ENCODE measurements at places on chromosomes 1 and 21.
A peak's percentile ranks its signal among the peaks of the same experiment; 100 is the strongest.

DNA sequence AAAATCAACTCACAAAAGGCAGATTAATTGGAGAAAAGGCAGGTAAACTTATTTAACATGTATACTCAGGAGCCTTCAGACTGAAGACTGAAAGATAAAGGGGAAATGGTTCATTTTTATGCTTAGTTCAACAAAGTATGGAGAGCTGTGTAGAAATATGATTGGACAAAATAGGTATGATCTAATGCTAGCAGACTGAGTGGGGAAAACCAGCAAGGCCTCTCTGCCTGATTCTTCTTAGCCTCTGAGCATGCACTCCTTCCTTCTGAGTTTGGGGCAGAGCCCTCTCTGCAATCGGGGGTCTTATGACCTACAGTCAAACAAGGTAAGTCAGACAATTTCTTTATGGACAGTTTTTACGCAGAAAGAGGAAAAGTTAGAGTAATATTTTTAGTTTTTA is 38.8 kb upstream of the SUCO start:
- DNase-seq = no peak

- DNase-seq = no peak
Observed at GRCh38 chr1:167043752-167044488, 46.3 kb downstream of the GPA33 start.

DNA sequence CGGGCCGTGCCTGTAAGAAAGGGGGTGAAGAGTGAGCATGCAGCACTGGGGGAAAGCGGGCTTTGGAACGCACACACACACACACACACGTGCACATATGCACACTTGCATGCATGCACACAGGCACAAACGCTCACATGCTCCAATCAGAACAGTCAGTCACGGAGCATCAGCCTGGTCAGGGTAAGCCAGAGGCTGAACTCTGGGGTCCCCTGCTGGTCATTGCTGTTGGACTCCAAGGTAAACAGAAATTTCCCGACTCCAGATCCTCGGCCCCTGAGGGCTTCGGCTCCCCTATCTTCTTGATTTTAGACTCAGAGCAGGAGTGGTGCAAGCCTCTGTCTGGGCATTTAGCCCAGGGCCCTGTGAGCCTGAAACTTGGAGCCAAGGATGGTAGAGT is 54.2 kb downstream of the SYT2 start:
- no peak for DNase-seq

- DNase-seq = no peak
Observed at GRCh38 chr1:39711104-39711965, 20.1 kb upstream of the HPCAL4 start.

DNA sequence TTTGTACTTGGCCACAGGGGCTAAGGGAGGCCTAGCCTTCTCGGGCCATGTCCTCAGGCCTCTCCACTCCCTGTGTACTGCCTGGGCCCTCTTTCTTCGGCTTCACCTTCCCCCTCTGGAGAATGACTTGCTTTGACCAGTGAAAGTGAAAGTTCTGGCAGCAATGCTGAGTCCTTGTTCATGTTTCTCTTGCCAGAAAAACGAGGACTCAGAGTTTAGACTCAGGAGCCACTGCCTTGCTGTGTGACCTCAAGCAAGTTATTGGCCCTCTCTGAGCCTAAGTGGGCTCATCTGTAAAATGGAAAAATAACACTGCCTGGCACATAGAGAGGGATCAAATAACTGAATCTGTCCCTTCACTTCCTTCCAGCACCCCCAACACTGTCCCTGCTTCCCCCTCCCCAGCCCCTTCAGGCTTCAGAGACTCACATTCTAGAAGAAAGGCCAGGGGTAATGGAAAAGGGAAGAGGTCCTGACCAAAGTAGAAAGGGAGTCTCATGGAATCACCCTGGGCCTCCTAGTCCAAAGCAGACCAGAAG is 1.5 kb downstream of the C1QA start:
- no peak for DNase-seq

- DNase-seq = no peak
Observed at GRCh38 chr1:110148961-110149360, 1.3 kb upstream of the SLC6A17 start.

GRCh38 chr21:37842163-37842919 is 73.9 kb downstream of the KCNJ6 start:
- no peak for DNase-seq

DNA sequence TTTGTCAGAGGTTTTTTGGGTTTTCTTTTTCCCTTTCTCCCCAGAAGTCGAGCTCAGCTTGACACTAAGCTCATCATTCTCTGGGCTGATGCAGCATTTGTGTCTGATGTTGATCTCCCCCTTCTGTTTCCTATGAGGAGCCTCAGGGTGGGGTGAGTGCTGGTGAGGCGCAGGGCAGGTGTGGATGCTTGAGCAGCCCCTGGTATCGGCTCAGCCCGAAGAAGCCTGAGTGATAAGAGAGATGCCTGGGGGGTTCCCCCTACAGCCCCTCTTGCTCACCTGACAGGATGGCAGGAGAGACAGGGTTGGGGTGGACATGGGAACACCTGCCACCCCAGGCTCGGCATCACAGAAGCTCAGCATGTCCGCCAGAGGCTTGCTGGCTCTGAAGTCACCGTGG is 239.0 kb downstream of the RHOU start:
- no peak for DNase-seq

GRCh38 chr1:93651695-93652094 is 29.9 kb downstream of the BCAR3 start:
- DNase-seq = no peak

DNA sequence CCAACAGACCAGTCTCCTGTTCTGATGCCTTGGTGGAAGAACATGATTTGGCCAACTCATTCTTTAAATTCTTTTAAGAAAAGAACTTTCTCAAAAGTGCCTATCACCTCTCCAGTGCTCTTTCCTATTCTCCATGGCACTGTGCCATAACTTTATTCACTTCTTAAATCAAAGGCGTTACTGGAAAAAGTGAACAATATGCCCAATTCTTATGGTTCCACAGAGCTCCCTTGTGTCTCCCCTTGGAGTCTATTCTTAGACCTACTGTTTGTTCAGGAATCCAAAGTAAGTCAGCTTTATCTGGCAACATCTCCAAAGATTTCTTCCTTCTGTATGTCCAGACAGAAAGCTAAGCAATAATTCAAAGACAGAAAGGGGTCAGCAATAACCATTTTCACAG is 111.9 kb upstream of the MAGI3 start:
- DNase-seq = no peak

DNA sequence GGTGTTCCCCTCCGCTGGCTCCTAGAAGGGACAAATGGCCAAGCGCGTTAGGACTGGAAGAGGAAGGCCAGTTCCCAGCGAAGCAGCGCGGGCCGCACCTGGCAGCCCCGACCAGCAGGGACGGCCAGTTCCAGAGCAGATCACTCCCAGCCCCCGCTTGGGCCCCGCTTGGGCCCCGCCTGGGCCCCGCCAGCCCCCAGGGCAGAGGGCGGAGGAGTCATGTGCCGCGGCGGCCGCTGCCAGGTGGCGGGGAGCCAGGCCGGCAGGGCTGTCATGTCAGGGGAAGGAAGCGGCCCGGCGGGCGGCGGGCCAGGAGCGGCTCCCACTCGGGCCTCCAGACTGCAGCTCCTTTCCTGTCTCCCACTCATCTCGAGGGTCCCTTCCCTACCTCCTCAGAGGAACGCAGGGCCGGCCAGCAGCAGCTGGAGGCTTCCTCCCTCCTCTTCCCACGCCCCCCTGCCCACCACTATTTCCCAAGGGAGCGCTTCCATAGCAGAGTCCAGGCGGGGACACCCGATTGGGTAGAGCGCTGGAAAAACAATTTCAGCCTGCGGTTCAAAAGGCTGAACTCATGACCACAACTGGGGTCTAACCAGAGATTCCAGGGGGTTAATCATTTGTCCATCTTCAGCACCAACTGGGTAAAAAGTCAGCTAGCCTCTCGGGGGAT is 16.5 kb downstream of the ZNF697 start:
- DNase-seq = peak; percentile 42

DNA sequence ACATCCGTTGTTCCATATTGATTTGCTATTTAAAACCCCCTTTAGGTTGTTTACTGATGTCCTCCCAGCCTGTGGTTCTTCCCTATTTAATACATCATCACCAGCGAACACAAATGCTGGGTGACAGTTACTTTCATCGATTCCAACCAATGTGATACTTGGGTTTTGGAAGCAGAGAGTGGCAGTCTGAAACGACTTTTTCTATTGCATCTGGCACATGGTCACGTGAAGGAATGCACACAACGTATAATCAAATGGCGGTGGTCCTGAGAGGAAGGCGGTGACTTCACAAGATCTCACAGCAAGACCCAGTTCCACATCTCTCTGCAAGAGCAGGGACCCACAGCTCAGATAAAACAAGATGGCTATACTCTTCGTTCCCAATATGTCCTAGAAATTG is 213.9 kb downstream of the DSCAM start:
- DNase-seq = no peak

- no peak for DNase-seq
Observed at GRCh38 chr1:78760858-78761257, 111.2 kb downstream of the IFI44 start.

- no peak for DNase-seq
Observed at GRCh38 chr1:15680561-15681348, 3.4 kb upstream of the PLEKHM2 start.

GRCh38 chr1:45827256-45827655 is 23.8 kb downstream of the MAST2 start:
- no peak for DNase-seq

DNA sequence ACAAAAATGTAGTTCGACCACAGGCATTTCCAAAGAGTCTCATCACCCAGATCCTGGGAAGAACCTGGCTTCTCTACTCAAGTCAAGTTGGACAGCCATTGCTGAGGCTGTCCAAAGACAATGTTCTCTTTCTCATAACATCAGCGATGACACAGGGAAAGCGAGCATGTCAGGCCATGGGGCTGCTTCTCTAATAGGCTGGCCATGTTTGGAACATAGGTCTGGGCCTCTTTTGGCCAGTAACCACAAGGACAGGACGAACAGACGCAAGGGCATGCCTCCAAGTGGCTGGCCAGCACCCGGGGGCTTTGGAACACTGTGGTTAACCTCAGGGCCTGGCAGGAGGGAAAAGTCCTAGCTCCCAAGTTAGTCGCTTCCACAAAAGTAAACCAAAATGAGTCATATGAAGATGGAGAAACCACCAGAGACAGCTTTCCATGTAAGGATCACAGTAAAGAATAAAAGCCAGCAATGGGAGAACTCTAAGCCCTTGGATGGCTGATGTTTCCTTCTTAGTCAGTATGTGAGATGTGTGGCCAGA is 80.6 kb upstream of the SLC44A3 start:
- DNase-seq = no peak

- DNase-seq = no peak
Observed at GRCh38 chr1:216690603-216691002, 32.6 kb downstream of the ESRRG start.

DNA sequence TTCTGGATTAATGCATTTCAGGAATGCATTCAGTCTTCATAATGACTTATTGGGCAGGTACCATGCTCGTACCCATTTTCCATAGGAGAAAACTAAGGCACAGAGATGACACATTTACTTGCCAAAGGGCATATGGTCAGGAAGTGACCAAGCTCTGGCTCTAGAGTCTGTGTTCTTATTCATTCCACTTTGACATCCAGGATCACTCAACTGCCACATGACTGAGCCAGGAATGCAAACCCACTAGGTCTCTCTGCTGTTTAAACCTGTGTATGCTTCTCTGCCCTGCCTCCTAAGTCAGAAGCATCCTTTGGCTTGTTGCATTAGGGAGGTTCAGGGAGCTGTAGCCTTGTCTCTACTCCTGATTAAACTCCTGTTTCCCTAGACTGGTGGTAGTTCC is 7.5 kb downstream of the KAZN start:
- DNase-seq = no peak

- DNase-seq = no peak
Observed at GRCh38 chr1:41745022-41745421, 173.7 kb downstream of the HIVEP3 start.

DNA sequence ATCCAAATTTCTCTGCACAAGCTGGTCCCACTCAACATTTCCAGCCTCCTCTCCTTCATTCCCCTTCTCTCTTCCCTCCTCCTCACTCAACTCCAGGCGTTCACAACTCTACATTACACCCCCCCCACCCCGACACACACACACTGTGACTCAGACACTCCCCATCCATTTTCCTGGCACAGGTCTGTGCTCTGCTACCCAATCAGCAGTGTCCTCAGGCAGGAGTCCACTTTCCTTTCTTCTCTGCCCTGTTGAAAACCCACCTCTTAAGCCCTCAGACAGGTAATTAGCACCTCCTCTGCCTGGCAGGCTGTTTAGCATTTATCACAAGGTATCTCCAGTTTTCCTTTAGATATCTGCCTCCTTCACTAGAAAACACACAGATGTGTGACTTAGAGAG is 8.8 kb upstream of the LMX1A start:
- no peak for DNase-seq

DNA sequence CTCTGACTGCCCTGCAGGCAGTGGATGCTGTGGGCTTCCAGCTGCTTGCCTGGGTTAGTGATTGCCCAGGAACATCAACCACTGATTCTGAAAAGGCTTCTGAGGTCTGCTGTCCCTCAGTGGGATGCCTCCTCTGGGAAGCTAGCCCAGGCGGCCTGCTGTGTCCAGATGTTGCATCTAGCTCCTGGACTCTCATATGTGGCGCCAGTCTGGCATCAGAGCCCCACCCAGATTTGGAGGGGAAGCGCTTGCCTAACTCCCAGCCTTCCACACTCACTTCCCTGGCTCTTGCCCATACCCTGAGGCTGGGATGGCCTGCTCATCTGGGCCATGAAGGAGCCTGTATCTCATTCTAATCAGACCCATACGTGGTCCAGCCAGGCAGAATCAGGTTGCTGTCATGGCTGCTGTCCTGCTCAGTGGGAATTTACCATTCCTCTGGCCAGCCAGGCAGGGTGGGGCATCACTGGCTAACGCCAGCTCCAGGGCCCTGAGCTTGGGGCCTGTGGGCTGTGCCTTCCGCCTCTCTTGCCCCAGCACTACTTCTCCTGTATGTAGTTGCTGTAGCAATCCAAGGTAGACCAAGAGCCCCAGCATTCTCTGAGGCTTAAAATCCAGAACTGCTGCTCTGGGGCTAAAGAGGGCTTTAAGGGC is 4.1 kb downstream of the CSF1 start:
- no peak for DNase-seq
